ENCODE measurements at places on chromosomes 3 and 15.

GRCh38 chr15:53535886-53536285 lies 223.6 kb downstream of the WDR72 start:
- no peak for DNase-seq

GRCh38 chr15:34336231-34336990 lies 1.2 kb downstream of the SLC12A6 start:
- DNase-seq: no peak

- DNase-seq: no peak
Measured at GRCh38 chr3:66998904-66999235, 763 bp downstream of the KBTBD8 start.

- no peak for DNase-seq
Measured at GRCh38 chr3:15272426-15273196, 59.8 kb downstream of the SH3BP5 start.

DNA sequence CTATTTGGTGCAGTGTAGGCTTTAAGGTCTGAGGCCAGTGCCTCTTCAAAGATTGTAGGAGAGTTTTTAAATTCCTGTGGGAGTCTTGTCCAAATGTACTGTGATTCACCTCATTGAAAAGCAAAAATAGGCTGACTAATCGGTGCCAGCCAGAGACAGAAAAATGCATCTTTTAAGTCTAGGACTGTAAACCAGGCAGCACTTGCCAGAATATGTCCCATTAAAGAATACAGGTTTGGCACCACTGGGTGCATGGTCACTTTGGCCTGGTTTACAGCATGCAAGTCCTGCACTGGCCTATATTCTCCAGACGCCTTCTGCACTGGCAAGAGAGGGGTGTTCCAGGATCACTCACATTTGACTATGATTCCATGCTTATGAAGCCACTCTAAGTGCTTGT lies 20.3 kb upstream of the NOX5 start:
- no peak for DNase-seq

- peak; percentile 33 for DNase-seq
Measured at GRCh38 chr3:136862617-136863322, 762 bp downstream of the NCK1 start.

Measured in GM12891 (cell line).